Stimulated activated CD8-positive, alpha-beta memory T cell treated with anti-CD3 and anti-CD28 coated beads, Interleukin-12 subunit alpha, Interleukin-12 subunit beta, amount 100 ng/mL, for 4 hours (primary cell): ENCODE measurements at places on chromosomes 4 and X.

DNA sequence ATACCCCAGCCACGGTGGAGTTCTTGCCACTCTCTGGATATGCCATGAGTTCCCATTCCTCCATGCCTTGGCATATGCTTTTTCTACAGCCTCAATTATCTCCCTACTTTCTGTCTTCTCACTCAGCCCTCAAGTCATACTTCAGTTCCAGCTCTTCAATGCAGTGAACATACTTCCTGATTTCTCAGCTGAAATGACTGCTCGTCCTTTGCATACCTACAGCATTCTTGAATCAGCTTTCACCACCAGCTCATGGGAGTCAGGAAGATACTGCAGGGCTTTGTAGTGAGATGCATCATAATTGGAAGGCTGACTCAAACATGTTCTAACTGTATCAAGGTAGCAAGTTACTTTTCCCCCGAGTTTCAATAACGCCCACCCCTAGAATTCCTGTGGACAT lies 118.4 kb downstream of the APBB2 start:
- DNase-seq, result no peak

GRCh38 chr4:89382439-89382838 lies 74.8 kb upstream of the GPRIN3 start:
- DNase-seq, result no peak

- DNase-seq, result no peak
These were observed 43.5 kb upstream of the DDX60 start for GRCh38 chr4:168362025-168362401.

DNA sequence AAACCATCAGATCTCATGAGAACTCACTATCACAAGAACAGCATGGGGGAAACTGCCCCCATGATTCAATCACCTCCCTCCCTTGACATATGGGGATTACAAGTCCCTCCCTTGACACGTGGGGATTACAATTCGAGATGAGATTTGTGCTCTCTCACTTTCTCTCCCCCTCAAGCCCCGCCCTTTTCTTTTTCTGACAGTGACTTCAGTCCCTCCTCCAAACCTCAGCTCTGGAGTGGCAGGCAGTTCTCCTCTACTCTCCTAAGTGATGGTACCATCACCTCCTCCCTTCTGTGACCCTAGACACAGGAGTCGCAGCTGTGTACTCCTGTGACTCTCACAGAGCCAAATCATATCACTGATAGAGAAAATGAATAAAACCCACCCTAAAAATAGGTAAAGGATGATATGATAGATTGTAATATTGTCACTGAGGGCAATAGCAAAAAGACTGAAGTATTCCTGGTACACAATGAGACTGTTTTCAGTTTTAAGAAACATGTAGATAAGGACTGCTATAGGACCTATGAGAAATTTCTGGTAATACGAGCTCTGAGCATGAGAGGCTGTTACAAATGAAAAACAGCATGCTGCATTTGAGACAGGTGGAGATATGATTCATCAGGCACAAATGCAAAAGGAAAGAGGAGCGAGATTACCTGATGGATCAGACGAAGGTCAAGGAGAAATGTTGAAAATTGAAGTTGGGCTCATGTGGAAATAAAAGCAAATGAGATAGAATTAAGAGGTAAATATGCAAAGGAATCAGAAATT lies 101.2 kb upstream of the CBLL2 start:
- no peak for DNase-seq

- no peak for DNase-seq
These were observed 243.6 kb downstream of the NPFFR2 start for GRCh38 chr4:72275381-72275780.

DNA sequence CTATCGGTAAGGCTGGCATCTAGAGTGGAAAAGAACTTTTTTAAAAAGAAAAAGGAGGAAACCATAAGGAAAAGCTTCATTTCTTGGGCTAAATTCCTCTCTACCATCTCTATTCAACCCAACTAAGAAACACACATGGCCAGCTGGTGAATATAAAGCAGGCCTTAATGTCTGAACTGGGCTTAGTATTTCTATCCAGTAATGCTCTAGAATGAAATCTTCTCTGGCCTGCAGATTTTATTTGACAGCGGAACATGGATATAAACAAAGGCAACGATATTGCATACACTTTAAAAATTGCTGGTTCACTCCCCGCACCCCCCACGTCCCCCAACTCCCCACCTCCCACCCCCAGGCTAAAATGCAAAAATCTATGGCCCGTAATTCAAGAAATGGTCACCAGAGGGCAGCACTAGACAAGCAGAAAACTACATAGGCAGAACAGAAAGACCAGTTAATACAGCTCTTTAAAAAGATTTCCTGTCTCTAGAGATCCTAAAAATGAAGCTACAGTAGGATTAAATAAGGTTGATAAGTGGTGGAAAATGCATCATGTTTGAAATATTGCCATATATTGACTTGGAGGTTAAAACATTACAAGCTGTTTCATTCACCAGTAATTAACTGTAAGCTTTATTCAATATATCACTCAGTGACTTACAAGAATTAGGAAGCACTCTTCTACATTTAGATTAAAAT lies 155.2 kb upstream of the GALNT7 start:
- no peak for DNase-seq

- DNase-seq, result no peak
These were observed 263.8 kb downstream of the PRDM5 start for GRCh38 chr4:120658772-120659171.

DNA sequence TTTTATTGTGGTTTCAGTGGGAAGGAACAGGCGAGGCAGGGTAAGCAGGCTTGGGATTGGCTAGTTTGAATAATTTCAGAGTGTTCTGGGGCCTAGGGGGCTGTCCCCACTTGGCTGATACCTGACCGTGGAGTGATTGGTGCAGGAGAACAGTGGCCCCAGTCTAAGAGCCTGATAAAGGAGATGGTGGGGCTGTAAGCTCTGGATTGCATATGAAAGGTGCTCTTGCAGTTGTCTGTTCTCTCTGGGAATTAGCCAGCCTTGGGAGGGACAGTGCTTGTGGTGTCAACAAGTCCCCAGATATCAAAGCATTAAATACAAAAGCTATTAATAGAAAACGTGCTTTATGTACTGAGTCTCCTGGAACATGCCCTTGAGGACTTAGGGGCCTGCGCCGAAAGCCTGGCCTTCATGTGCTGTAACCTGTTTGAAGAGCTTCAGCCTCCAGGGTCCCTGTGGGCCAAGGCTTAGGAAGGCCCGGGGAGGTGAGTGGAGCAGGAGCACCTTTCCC lies 30.4 kb upstream of the CLTRN start:
- DNase-seq, result no peak

GRCh38 chr4:40838742-40839141 lies 89.0 kb downstream of the NSUN7 start:
- DNase-seq, result no peak

- no peak for DNase-seq
These were observed 6.6 kb downstream of the GDPD2 start for GRCh38 chrX:70429759-70430158.

- no peak for DNase-seq
These were observed 47.0 kb downstream of the BEND2 start for GRCh38 chrX:18173494-18174180.

GRCh38 chrX:38850807-38851544 lies 49.7 kb downstream of the MID1IP1 start:
- no peak for DNase-seq

- peak; percentile 21 for DNase-seq
These were observed 608 bp downstream of the RAPGEF2 start for GRCh38 chr4:159103384-159103990.

DNA sequence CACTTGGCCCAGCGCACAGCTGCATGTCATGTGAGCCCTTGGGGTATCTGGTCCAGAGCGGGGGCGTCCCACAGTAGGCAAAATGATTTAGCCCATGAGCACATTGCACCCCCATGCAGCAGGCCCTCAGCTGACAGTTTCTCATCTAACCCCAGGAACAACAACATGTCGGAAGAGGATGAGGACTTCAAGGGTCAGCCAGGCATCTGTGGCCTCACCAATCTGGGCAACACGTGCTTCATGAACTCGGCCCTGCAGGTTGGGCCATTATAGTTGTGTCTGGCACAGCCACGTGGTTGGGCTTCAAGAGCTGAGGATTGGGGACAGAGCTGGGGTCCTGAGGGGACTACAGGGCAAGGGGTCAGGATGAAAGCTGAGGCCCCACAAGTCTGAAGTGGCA lies 7.8 kb downstream of the USP11 start:
- no peak for DNase-seq

DNA sequence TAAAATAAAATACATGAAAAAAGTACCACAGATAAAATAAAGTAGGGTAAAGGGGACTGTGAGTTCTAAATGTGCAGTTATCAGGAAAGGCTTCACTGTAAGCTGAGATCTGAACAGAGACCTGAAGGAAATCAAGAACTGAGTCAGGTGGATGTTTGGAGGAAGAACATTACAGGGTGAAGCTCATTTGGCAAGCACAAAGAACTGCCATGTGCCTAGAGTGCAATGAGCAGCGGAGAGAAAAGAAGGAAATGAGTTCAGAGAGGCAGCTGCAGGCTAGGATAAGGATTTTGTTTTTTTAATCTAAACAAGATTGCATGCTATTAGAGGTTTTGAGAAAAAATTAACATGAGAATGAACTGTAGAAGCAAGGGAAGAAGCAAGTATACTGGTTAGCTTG lies 373.1 kb downstream of the STPG2 start:
- DNase-seq, result no peak

GRCh38 chrX:15915959-15916703 lies 61.5 kb upstream of the AP1S2 start:
- no peak for DNase-seq

DNA sequence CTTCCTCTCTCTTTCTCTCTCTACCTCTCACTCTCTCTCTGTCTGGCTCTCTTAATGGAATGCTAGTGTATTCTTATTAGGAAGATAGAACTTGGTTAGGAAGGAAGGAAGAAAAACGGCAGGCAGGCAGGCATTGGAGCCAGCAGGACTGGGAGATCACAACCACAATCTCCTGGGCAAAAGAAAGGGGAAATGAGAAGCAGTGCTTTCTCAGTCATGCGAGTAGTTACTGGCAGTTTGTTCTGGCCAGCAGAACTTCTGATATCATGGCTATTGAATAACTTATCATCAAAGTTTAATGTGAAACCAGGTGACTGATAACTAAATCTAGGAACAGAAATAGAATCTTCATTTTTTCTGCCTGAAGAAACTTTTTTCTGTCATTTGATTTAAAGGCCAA lies 60.9 kb upstream of the PAGE1 start:
- no peak for DNase-seq

DNA sequence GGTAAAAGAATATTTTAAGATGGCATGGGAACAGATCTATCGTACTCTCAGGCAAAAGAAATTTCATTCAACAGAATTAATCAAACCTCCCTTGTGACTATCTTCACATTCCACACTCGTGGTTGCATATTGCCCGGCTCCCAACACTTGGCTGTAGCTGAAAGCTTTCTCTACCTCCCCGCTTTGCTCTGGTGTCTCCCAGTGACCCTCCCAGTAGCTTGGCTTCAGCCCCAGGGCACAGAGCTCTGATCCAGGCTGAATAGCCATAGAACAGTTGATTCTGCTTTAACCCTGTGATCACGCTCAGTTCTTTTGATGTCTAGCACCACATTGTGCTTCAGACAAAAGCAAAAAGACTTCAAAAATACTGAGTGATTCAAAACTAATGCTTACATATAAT lies 24.6 kb downstream of the SLC7A11 start:
- no peak for DNase-seq

DNA sequence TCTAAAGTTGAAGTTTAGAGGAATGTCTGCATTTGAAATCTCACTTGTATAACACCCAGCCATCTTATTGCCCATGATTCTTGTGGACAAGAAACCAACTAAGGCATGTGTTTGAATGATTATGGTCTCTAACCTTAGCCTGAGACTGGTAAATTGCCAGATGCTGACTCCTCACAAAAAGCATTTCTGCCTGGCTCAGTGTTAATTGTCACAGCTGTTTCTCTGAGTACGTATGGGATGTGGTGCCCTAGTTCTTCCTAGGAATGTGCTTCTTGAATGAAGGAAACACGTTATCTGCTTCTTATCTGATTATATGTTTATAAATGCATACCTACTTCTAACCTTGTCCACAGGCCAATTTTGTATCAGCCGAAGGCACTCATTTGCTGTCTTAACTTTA lies 63.1 kb upstream of the NDP start:
- DNase-seq, result no peak

DNA sequence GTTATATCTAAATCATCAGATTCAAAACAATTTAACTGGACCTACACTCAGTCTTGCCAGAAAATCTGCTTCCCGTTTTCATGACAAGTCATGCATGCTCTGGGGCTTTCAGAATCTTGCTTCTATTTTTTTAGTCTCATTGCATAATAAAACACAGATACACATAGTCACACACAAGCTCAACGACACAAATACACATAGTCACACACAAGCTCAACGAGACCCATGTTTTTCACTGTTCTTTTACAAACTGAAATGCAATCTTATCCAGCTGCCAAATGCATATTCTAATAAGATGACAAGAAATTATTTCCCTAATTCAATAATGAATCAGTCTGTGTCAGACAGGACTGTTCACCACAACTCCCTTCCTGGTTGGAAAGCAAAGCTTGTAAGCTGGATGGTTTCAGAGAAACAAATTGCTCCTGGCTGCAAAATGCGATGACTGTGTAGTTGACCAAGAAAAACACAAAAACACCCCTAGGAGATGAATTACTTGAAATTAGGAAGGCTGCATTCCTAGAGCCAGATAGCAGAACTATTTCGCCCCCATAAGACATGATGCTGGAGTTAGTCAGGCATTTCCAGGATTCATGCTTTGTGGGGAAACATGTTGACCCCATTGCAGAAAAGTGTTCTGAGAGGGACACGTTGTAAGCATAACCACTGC lies 208.7 kb downstream of the CHIC2 start:
- DNase-seq, result no peak

DNA sequence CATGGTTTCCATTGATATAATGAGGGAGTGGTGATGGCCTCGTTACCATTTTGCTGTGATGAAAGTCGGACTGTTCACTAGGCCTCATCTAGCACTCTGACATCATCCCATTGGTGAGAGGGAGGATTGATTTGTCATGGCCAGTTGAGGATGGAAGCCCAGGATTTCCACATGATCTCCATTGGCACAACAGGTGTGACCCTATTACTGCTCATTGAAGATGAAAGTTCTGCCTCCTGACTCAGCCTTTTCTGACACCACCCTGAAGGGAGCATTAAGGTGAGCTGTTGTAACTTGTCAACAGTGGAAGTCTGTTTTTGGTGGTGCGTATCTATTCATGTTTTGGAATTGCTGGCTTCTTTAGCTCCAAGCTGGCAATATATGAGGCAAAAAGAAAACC lies 144.2 kb downstream of the PABPC4L start:
- DNase-seq, result no peak
